ENCODE measurements at places on chromosomes 7 and 10.

- no peak for DNase-seq
Measured at GRCh38 chr7:86454753-86455152, 189.0 kb upstream of the GRM3 start.

GRCh38 chr7:26900251-26900650, 35.9 kb upstream of the SKAP2 start:
- DNase-seq = no peak

DNA sequence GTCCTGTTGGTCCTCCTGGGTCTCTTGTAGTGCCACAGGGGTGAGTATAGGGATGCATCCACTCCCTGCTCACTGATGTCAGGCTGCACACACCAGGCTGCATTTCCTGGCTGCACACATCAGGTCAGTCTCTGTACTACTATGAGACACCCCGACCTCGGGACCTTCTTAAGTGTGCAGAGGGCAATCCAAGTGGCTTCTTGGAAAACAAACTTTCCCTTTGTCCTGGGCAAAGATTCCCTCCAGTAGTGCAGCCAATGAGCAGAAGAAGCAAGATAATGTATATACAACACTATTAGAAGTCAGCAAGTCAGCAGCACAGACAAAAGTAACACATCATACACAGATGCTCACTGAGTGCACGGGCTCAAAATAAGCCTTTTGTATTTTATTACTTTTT, 493.5 kb downstream of the GRID1 start:
- no peak for DNase-seq

GRCh38 chr7:130421684-130422083, 19.1 kb downstream of the CEP41 start:
- DNase-seq = no peak

GRCh38 chr10:61028861-61029361, 84.9 kb upstream of the RHOBTB1 start:
- DNase-seq = no peak

GRCh38 chr7:1285556-1286301, 53.1 kb downstream of the UNCX start:
- DNase-seq = no peak

GRCh38 chr7:2313450-2314208, 612 bp downstream of the SNX8 start:
- DNase-seq = no peak

GRCh38 chr10:96205580-96205979, 65.8 kb downstream of the BLNK start:
- DNase-seq = no peak

DNA sequence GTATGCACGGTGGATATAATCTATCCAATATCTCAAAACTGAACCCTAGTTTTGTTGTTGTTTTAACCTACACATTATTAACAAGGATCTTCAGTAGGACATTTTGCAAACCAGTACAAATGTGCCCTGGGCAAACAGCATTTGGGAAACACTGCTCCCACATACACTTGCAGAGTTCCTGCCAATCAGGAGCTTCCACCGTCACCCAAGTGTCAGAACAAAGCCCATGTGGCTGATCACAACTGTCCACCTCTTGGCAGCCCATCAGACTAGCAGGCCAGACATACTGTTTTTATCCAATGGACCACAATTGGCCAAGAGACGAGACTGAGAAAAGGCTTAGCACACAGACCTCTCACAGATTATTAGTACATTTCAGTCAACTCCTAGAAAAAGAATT, 200.4 kb downstream of the FAM107B start:
- DNase-seq = no peak

GRCh38 chr10:316390-316789, 181.1 kb downstream of the ZMYND11 start:
- no peak for DNase-seq

GRCh38 chr7:87048839-87049238, 10.6 kb downstream of the ELAPOR2 start:
- DNase-seq = no peak

GRCh38 chr10:30502266-30503060, 68.5 kb downstream of the MAP3K8 start:
- DNase-seq = peak; percentile 92

DNA sequence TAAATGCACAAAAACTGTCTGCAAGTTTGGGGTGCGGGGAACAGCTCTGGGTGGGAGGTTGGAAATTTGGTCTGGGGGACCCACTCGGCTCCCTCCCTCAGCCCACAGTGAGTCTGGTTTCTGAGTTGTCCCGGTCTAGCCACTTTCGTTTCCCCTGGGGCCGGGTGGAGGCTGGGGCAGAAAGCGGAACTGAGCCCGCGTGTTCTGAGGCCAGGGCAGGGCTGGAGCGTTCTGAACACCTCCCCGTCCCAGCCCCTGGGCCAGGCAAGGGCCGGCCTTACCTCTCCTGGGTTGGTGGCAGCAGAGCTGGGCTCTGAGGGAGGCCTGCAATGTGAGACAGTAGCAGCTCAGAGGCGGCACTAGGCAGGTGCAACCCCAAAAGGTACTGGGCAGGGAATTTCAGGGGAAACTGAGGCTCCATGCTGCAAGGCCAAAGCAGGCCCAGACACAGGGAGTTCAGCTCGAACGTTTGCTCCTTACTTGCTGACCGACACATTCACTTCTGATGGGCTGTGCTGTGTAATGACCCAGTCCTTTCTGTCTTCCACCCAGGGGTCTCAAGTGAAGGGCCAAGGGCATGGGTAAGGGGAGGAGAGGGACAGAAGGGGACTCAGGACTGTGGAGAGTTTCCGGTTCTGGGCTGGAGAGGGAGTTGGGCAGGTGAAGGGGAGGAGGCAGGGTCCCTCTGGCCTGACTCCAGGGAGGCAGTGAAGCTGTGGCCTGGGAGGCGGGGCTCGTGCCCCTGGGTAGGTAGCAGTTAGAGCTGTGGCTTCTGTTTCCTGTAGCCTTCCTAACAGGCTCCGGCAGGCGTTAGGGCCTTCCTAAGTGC, 3.0 kb downstream of the IRF5 start:
- peak; percentile 84 for DNase-seq

DNA sequence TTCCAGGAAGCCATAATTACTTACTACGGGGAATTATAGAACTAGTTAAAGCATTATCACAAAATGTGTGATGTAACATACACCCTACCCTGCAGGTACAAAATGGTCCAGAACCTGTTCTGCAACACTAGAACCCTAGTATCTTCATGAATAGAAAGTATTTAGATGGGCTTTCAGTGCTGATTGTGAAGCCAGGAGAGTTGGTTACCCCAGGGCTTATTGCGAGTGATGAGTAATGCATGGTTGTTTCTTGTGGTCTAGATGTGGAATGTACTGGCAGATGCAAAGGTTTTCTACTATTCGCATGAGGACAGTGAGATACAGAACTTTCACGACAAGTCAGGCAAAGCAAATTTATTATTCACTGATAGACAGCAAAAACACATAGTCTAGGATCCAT, 33.6 kb upstream of the AGR3 start:
- DNase-seq = no peak

DNA sequence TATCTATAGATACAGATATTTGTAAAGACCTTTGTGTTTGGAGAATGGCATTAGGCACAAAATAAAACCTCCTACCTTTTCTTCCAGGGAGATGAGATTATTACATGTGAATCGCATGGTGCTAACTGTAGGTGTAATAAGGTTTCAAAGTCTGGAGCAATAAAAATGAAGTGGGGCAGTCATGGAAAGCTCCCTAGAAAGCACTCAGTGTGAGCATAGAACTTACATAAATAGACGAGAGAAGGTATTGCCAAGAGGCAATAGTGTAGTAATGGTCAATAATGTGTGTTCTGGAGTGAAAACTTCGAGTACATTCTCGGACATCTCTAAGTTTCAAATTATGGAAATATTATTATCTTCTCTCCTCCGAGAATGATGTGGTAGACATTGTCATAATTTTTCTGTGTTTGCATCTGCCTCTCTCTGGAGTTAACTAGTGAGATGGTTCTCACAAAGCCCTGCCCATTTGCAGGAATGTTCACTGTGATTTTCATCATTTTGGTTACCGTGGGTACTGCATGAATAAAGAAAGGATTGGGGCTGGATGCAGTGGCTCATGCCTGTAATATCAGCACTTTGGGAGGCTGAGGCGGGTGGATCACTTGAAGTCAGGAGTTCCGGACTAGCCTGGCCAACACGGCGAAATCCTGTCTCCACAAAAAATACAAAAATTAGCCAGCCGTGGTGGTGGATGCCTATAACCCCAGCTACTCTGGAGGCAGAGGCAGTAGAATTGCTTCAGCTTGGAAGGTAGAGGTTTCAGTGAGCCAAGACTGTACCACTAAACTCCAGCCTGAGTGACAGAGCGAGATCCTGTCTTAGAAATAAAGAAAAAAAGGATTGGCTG, 10.6 kb downstream of the VIM start:
- no peak for DNase-seq

- no peak for DNase-seq
Measured at GRCh38 chr7:77729574-77730348, 33.5 kb downstream of the RSBN1L start.
